SIG-M5 (cell line): ENCODE measurements at places on chromosomes 5 and 9.

GRCh38 chr9:31355965-31356364 is 1028.5 kb upstream of the ACO1 start:
- no peak for DNase-seq

- no peak for DNase-seq
Measured at GRCh38 chr9:133664173-133665050, 28.2 kb downstream of the DBH start.

GRCh38 chr5:163401271-163401670 is 36.1 kb upstream of the CCNG1 start:
- DNase-seq: no peak

DNA sequence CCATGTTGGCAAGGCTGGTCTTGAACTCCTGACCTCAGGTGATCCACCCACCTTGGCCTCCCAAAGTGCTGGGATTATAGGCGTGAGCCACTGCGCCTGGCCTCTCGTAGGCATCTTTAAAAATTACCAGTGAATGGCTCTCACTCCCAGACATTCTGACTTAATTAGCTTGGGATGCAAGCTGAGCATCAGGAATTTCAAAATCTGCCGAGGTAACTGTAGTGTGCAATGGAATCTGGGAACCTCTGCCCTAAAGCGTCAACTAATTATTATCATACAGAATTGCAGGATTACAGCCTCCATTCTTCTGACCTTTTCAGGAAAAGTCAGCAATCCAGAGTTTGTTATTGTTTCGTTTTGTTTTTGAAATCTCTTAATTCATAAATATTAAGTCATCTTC is 213.4 kb upstream of the DMAC1 start:
- DNase-seq: no peak

GRCh38 chr9:135802876-135803419 is 101.0 kb downstream of the KCNT1 start:
- DNase-seq: no peak

DNA sequence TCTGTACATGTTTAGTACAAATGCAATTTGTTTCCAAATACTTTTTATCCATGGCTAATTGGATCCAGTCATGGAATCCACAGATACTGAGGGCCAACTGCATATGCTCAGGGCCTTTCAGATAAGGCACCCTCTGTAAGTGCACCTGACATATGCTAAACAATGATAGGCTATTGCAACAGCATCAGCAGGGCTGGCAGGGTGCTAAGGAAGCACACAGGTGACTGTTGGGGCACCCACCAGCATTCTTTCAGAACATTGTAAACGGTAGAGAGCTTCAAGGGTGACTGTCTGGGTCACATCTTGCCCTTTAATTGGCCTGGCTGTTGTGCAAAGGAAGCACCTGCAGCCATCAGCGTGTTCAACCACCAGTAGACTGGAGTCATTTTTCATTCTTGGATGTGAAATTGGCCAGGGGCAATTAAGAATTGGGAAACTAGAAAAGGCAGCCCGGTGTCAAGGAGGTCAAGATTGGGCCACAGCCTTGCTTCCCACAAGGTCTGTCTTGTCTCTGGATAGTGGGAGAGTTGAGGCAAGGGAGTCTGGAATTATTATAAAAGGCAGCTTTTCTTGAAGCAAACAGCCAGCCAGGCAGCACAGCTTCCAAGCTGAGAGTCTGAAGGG is 129.3 kb upstream of the RAI14 start:
- no peak for DNase-seq

GRCh38 chr9:72526901-72527800 is 5.7 kb downstream of the TMC1 start:
- no peak for DNase-seq

DNA sequence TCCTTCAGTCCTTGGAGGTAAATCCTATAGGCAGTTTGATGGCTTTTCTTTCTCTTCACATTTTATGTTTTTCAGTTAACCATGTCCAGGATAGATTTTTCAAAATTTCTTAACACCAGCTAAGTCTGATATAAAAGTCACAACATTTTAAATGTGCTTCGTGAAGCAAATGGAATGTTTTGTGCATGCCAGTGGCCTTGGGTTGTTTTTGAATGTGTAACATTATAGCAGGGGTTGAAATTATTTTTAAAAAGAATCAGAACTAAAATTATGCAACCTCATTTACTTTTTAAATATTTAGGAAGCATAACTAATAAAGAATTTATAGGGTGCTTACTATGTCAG is 201.1 kb downstream of the ARHGEF28 start:
- no peak for DNase-seq

GRCh38 chr9:38337706-38338264 is 54.7 kb upstream of the ALDH1B1 start:
- no peak for DNase-seq

DNA sequence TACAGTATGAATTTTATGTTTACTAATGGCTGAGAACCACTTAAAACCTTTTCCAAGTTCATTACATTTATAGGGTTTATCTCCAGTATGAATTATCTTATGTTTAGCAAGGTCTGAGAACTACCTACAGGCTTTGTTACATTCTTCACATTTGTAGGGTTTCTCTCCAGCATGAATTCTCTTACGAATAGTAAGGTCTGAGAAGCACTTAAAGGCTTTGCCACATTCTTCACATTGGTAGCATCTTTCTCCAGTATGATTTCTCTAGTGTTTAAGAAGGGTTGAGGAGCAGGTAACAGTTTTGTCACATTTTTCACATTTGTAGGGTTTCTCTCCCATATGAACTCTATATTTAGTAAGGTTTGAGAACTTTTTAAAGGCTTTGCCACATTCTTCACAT is 1127.4 kb downstream of the EFNA5 start:
- DNase-seq: no peak

DNA sequence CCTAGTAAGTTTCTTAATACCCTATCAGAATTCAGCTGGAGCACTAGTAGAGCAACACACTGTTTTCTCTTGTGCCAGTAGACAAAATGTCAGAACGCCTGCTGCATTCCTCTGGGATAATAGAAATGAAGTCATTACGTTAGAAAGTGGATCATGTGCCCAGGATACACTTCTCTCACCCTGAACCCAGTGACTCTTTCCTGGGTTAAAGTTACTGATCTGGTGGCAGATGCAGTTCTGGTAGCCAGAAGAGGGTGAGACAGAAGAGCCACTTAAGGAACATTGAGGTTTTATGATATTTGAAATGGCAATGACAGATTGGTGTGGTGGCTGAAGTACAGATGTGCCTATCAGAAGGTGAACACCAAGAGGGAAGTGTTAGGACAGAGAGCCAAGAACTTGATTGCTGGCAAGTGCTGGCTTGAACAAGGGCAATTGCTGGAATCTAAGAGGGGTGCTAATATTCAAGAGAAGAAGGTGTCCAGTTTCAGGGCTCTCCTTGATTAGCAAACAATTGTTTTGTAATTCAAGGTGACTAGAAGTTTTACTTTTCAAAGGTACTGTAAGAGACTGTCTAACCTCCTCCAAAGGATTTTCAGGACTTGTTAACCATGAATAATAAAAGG is 93.7 kb upstream of the ERBIN start:
- no peak for DNase-seq

DNA sequence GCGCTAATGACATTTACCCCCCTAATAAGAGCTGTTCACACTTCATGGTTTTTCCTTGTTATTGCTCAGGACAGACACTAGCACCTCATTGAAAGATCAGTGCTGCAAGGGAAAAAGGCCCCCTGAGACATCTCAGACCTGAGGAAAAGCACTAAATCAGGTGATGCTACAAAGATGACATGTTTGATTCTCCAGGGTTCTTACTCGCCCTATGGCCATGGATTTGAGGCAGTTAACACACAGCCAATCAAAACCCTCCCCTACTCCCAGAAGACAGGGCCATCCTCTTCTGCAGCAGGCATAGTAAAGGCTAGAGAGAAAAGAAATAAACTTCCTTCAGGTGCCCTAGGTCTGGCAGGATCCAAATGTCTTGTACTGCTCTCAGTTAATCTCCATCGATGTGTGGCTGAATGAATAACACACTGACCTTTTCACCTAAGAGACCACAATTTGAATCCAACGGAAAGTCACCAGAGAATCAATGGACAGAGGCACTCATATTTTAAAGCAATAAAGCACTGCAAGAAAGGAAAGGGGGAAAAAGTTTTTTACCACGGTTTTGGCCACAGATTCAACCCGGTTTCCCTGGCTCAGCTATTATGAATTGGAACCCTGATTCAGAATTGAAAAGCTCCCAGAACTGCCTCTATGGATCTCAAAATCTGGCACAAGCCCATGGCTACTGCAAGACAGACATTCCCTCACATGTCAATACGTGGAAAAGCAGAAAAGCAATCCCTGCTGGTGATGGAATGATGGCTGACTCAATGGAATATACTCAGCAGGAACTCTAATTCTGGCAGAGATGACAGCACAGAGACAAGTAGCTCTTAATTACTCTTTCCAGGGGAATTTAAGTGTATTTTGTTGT is 329.5 kb downstream of the BNC2 start:
- no peak for DNase-seq

- no peak for DNase-seq
Measured at GRCh38 chr9:112378328-112379176, 1.4 kb upstream of the HSDL2 start.

DNA sequence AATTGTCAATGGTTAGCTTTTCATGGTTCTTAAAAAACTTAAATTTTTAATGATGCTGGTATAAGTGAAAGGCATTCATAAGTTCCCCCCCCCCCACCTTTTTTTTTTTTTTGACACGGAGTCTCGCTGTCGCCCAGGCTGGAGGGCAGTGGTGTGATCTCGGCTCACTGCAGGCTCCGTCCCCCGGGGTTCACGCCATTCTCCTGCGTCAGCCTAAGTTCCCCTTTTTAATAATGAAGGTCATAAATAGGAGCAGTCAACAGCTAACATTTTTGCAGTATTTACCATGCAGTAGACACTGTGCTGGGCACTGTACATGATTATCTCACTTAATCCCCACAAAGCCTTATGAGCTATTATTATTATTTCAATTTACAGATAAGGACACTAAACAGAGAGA is 556.3 kb downstream of the PDE4D start:
- no peak for DNase-seq

DNA sequence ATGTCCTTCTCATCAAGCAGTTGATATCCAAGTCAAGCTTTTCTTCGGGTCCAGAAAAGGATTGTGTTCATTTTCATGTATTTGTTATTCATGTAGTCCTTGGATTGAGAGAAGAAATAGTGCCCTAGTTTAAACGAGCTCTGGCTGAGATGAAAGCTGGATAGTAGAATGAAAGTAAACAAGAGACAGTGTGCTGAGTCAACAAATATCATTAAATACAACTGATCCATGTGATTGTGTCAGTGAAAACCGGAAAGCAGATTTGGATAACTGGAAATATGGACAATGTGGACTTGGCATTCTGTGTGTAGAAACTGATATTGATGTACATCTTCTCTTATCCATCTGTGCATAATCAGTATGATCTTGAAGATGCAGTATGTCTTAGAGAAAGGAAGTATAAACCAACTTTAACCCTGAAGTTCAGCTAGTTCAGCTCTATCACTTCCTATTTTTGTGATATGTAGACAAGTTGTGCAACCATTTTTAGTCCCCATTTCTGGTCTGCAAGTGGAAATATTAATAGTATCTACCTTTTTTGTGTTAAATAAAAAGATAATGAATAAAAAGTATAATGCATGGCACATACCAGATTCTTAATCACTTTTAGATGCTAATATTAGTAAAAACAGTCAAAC is 4.4 kb downstream of the MUSK start:
- DNase-seq: no peak

GRCh38 chr5:33075731-33076130 is 364.6 kb downstream of the NPR3 start:
- DNase-seq: no peak

GRCh38 chr5:171598641-171599152 is 179.2 kb downstream of the FGF18 start:
- DNase-seq: no peak

DNA sequence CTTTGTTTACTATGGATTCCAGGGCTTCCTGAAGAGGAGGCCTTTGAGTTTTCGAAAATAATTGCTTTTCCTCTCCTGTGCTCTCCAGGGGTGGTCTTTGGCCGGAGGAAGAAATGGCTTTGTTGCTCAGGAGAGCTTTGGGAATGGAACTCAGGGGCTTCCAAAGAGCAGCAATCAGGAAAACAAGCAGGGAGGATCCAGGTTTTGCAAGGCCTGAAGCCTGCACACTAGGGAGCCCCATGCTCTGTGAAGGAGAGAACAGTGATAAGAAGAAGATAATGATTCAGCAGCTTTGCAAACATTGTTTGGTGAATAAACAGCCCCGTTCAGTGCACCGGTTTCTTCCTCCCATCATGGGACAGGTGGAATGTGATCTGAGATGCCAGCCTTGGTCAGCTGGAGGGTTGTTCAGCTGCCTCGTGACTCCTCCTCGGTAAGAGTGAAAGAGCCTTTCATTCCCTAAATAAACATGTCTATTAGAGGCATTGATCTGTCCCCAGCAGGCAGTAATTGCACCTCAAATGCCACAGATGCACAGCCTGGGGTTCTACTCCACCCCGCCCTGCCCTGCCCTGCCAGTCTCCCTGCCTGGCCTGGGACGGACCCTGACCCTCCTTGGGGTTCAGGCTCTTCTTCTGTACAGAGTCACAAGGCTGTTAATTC is 11.5 kb upstream of the ALDH1B1 start:
- no peak for DNase-seq

DNA sequence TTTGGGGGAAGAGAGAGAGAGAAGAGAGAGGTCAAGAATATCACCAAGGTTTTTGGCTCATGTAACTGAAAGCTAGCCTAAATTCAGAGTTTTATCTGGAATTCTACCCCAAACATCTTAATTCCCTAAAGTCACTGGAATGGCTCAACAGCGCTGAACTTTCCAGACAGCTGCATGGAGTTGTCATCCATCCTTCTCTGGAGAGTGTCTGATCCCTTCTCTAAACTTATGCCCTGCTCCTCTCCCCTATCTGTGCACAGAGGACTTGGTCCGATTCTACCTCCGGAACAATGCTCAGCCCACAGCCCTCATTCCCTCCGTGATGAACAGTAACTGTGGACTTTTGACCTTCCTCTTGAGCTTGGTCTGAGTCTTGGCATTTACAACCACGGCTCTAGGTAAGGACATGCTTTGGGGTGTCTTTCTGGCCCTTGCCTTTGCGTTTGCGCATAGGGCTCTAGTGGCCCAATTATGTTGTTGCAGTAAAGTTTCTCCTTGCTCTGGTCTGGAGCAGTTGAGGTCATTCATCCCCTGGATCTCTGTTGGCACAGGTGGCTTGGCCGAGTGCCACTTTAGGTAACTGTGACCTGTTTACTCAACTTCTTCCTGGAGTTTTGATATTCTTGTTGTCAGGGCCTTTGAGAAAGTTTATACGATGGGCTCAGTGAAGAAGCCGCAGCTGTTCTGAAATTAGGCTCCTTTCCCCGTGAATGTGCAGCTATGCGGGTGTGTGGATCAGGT is 18.3 kb upstream of the CD180 start:
- DNase-seq: no peak

DNA sequence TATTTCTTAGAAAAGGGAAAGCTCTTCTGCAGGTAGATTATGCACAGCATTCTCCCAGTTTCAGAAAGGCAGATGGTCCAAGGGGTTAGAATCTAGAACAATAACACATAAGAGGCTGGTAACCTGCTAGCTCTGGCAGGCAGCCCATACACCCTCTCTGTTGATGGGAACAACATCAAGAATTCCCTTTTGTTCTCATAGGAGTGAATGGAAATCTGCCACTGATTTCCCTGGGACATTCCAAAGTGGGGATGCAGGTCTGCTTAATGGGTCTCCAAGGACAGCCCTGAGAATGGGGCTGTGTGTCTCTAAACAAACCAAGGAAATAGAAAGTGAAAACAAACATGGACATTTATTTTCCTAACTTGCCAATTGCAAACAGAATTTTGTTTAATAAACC is 456.8 kb downstream of the EBF1 start:
- DNase-seq: no peak

- DNase-seq: no peak
Measured at GRCh38 chr9:82332018-82332773, 343.6 kb downstream of the SPATA31D1 start.
